Fibroblast of skin of scalp (primary cell): ENCODE measurements at places on chromosomes 6 and 20.

DNA sequence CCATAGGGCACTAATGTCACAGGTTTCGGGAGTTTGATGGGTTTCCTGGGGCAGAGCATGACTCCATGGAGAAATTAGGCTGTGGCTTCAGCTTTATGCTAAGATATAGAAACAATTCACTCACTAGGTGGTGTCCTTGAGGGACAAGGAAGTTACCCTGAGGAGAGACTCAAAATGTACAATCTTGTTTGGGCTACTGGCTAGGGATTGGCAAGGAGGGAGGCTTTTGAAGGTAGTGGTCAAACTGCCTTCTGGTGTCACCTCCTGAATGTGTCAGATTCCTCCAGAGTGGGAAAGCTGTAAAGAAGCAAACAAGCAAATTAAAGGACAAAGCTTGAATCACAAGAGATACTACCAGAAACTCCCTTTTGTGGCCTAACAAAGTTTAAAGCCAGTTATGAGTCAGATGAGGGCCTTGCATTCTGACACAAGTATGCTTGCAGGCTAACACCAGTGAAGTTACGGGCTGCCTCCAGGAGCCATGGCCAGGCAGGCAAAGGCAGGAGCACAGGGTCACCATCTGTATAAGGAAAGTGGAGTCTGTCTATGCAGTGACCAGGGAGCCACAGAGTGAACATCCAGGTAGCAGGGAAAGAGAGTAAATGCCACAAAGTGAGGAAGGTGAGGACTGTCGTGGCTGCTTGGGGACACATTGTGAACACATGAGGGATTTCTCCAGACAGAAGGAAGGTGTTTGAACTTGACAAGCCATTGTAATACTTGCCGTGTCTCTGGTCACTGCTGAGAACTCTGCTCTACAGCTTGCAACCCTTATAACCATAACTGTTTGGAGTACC is 107.7 kb upstream of the DTNBP1 start:
- DNase-seq = peak; percentile 39

DNA sequence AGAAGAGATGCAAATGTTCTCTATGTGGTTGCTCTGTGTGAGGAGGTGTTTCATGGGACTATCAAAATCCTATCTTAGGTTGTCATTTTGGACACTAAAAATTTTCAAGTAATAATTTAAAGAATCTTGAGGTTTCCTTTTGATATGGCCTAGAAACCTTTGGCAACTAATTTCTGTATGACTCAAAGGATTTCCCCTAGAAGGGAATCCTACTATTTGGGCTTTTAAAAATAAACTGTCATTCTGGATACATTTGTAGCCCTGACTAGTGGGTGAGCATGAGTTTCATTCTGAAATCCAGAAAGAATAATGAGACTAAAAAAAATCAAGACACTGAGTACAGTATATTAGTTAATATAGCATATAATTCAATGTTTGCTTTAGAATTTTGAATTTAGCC is 25.5 kb upstream of the RAB23 start:
- peak; percentile 53 for DNase-seq

DNA sequence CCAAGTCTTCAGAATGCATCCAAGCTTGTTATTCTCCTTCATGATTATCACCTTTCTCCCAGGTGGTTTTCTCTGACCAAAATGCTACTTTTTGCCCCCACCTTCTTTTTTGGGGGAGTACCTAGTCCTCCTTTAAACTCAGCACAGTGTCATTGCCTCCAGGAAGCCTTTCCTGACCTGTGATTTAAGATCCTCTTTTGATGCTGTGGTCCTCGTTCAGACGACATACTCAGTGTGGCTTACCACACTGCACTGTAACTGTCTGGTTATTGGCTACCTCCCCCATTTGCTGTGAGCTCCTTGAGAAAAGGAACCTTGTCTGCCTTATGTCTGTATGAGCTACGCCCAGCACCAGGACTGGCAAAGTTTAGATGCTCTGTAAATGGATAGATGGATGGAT is 14.6 kb downstream of the SAYSD1 start:
- DNase-seq = no peak

- DNase-seq = no peak
Observed at GRCh38 chr6:7900621-7901020, 10.0 kb downstream of the TXNDC5 start.

DNA sequence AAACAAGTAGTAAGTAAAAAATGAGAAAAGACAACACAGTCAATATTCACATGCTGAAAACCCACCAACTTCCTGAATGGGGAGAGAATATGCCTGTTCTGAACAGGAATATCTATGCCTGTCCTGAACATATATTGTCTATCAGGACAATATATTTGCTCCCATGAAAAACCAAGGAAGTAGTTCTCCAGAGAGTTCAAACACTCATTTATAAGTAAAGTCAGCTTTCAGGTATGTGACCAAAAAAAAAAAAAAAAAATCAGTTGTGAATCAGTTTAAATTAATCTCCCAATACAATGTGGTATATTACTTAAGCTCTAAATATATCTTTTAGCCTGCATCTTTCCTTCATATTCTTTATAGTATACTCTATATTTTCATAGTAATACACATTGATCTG is 119.5 kb downstream of the MYB start:
- DNase-seq = no peak

DNA sequence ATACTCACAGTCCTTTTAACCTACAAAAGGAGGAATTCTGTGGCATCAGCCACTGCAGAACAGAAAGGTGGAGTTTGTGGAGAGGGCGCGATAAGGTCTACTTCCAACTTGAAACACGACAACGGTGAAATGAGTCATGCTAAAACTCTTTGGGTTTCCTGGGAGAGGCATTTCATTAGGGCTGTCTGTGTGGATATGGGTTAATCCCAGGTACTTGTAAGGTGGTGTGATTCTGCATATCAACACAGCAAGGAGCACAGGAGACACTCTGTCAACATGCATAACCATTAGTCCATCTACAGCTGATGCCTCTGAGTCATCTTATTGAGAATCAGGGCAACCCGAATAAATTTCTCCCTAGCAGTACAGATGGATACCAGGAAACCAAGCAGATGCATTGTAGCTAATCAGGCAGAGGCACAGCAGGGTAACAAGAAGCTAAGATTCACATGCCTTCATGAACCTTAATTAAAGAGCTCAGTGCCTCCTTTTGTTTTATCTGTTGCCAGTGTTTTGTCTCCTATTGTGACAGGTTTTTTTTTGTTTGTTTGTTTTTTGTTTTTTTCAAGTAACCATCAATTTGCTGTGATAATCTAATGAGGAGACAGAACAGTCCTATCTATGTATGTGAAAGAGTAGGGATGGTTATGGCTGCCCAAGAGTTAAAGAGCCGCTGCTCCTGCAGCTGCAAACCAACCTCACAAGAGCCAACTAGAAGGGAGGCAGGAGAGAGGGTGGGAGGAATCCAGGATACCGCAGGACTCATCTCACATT is 315.8 kb upstream of the SOX4 start:
- DNase-seq = no peak

GRCh38 chr6:29762051-29762450 is 38.8 kb downstream of the HLA-F start:
- no peak for DNase-seq

GRCh38 chr20:18108326-18108725 is 29.3 kb upstream of the KAT14 start:
- no peak for DNase-seq

GRCh38 chr6:144244688-144245087 is 40.4 kb upstream of the UTRN start:
- no peak for DNase-seq

DNA sequence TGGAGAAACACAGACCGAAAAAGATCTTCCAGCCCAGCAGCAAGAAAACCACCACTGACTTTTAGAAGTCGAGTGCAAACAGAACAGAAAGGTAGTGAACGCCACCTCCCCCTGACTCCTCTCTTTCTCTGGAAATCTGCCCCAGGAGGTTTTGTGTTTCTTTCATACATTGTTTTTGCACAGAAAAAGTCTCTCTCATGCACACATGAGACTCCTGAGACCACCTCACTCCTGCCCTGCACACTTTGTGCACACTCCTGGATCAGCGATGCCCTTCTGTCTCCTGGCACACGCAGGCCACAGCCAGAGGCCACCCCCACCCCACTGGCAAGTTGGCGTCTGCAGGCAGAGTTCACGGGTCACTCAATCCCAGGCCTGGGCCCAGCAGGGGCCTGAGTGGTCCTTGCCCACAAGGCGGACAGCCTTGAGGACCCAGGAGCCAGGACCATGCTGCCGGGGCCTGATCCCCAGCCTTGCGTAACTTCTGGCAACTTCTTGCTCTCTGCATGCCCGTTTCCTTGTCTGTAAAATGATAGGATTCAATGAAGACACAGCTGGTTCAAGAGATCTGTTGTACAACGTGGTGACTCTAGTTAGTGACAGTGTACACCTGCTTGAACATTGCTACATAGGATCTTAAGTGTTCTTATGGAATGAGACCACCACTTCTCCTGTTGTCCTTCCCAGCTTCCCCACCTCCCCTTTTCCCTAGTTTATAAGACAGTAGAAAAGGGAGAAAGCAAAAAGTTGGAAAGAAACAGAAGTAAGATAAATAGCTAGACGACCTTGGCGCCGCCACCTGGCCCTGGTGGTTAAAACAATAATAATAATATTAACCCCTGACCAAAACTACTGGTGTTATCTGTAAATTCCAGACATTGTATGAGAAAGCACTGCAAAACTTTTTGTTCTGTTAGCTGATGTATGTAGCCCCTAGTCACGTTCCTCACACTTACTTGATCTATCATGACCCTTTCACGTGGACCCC is 30.2 kb upstream of the CST7 start:
- no peak for DNase-seq

DNA sequence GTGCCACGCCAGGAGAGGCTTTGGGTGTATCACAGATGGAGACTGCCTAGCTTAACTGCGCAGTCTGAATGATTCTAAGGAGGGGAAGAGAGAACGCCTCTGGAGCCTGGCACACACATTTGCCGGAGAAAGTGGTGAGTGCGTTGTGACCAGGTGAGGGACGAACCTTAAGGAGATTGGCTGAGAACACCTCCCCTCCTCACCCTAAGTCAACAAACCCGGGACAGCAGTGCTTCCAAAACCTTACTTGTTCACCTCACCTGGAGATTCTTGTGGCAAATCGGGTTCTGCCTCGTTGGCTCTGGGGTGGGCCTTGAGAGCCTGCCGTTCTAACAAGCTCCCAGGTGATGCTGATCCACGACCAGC is 9.4 kb downstream of the SYNJ2 start:
- no peak for DNase-seq

DNA sequence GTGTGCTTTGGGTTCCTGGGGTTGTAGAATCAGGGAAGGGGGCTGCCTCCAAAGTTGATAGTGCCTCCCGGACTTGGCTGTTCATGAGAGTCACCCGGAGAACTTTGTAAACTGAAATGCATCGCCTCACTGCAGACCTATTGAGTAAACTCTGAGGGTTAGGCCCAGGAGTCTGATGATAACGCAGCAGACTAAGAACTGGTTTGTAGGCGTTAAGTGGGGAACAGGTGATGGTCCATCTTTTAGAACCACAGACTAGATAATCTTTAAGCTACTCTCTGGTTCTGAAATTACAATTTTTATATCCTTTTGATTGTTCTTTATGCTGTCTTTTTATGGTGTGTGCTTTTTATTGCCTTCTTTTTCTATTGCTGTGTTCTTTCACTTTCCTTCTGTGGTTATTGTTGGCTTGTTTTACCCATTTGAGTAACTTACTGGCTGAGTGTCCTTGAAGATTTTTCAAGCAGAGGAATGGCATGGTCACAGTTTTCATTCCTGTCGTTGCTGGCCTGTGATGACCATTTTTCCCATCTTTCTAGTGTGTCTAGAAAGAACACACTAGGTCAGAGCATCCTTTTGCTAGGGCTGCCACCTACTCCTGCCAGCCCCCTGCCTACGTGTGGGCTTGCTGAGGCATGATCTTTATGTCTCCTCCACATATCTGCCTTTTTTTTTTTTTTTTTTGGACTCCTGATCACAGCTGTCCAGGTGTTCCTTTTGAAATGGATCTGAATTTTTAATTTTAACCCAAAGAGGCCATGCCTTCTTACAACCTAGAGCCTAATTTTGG is 30.9 kb downstream of the LRRC1 start:
- DNase-seq = no peak

GRCh38 chr6:152241013-152241766 is 396.0 kb downstream of the SYNE1 start:
- DNase-seq = no peak

DNA sequence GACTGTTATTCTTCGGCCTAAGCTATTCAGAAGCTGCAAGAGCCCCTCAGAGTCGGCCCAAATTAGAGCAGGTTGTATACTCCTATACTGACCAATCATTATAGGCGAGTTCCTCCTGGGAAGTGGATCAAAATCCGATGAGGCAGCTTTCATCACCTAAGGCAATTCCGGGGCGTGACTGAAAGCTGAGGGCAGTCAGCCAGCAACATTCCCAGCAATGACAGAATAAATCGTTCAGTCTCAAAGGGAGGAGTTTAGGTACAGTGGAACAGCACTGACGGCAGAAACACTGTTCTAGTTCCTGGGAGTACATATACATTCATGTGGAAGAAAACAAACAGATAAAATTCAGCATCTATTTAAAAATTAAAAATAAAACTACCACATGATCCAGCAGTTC is 10.8 kb downstream of the HLA-DQB2 start:
- no peak for DNase-seq

DNA sequence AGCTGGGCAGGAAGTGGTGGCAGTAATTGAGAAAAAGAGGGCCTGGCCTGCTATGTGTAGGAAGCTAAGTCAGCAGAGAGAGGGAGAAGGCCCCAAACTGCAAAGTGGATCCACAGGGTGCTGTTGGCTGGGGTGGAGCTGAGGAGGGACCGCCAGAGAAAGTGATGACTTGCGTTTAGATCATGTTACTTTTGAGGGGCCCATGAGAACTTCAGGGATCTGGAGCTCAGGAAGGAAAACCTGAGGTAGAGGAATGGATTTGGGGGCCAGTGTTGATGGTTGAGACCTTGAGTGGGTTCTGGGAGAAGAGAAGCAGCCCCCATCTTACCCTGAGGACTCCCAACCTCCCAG is 155.5 kb downstream of the MRPL14 start:
- DNase-seq = no peak

- peak; percentile 48 for DNase-seq
Observed at GRCh38 chr6:34352305-34352937, 40.0 kb downstream of the NUDT3 start.

DNA sequence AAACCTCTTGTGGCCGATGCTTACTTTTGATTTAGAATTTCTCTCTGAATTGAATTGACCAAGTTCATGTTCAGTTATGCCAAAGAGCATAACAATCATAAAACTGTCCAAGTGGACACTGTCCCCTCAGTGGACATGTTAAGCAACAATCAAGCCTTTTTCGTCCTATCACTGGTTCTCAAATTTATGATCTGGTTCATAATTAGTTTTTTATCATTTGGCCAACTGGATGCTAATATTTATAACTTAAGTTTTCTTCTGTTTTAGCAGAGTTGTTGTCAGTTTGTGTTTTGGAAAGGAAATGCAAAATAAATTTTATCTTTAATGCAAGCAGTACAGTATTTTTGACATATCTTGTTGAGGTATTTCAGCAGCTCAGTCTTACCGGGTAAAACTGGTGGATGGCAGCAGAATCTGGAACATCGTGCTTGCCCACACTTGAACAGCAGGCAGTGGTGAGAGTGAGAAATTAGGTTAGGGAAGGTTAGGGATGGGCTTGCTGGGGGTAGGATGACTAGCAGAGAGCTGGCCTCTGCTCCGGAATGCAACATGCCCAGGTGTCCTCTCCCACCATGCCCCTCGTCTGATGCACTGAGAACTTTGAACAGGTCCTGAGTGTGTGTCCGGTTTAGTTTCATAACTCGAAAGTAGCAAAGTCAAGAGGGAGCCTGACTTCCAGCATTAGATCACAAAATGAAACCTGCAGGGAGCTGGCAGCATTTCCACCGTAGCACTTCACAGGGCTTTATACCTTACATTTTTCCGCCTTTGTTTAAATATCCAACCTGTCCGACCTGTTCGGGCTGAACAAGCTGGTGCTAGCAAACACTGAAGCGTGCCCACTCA is 93.1 kb downstream of the RREB1 start:
- no peak for DNase-seq
